ENCODE measurements at places on chromosomes 2 and 18. TPM values are rescaled to one million over a fixed set of nuclear protein-coding genes. Genes with fewer than 3 reads are reported as not detected.

DNA sequence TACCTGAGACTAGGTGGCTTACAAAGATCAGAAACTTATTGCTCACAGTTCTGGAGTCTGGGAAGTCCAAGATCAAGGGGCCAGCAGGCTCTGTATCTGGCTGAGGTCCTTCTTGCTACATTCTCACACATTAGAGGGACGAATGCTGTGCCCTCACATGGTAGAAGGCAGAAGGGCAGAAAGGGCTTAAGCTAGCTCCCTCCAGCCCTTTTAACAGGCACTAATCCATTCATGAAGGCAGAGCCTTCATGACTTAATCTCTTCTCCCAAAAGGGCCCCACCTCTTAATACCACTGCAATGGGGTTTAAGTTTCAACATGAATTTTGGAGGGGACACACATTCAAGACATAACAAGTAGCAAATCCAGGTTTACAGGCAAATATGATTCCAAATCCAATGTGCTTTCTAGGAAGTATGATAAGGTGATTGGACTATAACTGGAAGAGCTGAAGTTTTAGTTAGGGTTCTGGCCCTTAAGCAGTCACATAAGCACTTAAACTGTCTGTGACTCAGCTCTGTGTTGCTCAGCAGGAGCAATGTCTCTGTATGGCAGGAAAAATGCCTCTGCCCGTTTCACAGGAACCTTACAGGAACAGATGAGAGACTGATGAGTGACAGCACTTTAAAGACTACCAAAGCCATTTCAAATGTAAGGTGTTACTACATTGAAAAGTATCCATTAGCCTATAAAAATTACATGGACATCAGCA, 119.6 kb upstream of the PTPRM start:
- H3K36me3 ChIP-seq: no peaks in the 10 kb centered on the region
- no peak overlapping the region for H3K4me3 ChIP-seq
- no peak overlapping the region for H3K27ac ChIP-seq

- DNase-seq: peak; percentile 24
- H3K27ac ChIP-seq: no peak overlapping the region
- peaks cover 58% of the 10 kb centered on the region for H3K27me3 ChIP-seq
- H3K36me3 ChIP-seq: no peaks in the 10 kb centered on the region
- peaks cover 6% of the 10 kb centered on the region for H3K4me1 ChIP-seq
Measured at GRCh38 chr2:164840458-164840929, 1.1 kb downstream of the COBLL1 start.

DNA sequence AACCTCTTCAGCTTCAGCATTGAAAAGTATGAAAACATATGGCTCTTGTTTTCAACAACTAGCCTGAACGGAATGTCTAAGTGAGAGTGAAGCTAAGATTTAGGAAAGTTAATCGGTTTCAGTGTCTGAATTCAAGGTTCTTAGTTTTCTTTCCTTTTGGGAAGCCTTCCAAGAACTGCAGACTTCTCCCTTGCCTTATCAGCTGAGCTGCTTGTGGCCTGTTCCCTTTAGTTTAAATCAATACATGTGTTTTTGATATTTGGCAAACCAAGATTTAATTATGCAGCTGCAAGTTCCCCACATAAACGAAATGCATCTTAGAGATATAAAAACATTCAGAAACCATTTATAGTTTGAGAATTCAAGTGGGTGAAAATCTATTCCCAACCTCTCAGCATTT, 274.3 kb upstream of the NRP2 start:
- no peaks in the 10 kb centered on the region for H3K36me3 ChIP-seq
- H3K27me3 ChIP-seq: no peaks in the 10 kb centered on the region
- no peaks in the 10 kb centered on the region for H3K4me1 ChIP-seq
- H3K4me3 ChIP-seq: no peak overlapping the region
- no peak overlapping the region for H3K27ac ChIP-seq

DNA sequence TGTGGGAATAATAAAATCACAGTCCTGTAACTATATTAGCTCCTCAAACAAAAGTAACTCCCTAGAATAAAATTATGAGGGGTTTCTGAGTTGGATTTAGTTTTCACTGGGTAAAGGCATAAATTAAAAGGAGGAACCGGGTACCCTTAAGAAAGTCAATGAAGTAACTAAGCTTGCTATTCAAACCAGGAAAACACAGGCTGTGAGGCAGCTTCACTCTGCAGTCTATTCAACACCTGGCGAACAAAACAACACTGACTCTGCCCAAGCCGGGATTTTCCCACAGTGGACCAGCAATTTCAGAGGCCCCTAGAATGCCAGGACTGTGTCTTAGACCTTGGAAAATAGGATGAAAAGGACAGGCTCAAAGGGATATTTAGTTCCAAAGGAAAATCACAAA, 24.6 kb upstream of the CREB1 start:
- no peak for DNase-seq
- H3K4me3 ChIP-seq: peak overlapping the region; percentile 2
- peaks cover 57% of the 10 kb centered on the region for H3K4me1 ChIP-seq
- no peaks in the 10 kb centered on the region for H3K27me3 ChIP-seq

- peaks cover 4% of the 10 kb centered on the region for H3K27me3 ChIP-seq
- no peak overlapping the region for H3K4me3 ChIP-seq
- H3K4me1 ChIP-seq: no peaks in the 10 kb centered on the region
- no peak overlapping the region for H3K27ac ChIP-seq
- DNase-seq: no peak
Measured at GRCh38 chr2:217363470-217363869, 503.6 kb upstream of the TNP1 start.

GRCh38 chr18:51603111-51603510, 405.6 kb upstream of the MEX3C start:
- no peak overlapping the region for H3K4me3 ChIP-seq
- H3K36me3 ChIP-seq: no peaks in the 10 kb centered on the region
- no peak overlapping the region for H3K27ac ChIP-seq

- H3K27ac ChIP-seq: no peak overlapping the region
- H3K27me3 ChIP-seq: peaks cover 72% of the 10 kb centered on the region
Measured at GRCh38 chr2:198315791-198316630, 511.6 kb downstream of the PLCL1 start.

- no peak overlapping the region for H3K27ac ChIP-seq
- no peaks in the 10 kb centered on the region for H3K36me3 ChIP-seq
- H3K4me3 ChIP-seq: no peak overlapping the region
- H3K4me1 ChIP-seq: no peaks in the 10 kb centered on the region
- H3K27me3 ChIP-seq: peaks cover 4% of the 10 kb centered on the region
Measured at GRCh38 chr2:62435720-62436119, 70.3 kb downstream of the TMEM17 start.

DNA sequence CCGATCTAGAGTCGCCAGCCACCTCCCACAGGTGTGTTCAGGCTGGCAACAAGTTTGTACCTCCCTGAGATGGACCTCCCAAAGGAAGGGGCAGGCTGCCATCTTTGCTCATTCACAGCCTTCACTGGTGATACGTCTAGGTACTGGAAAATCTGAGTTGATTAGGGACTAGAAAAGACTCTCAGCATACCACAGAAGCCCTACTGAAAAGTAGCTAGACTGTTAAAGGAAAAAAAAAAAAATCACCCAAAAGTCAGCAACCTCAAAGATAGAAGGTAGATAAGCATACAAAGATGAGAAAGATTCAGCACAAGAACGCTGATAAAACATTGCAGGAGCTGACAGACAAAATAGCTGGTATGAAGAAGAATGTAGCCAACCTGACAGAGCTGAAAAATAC, 128.6 kb upstream of the WDR75 start:
- DNase-seq: no peak
- H3K27me3 ChIP-seq: no peaks in the 10 kb centered on the region
- no peak overlapping the region for H3K4me3 ChIP-seq
- H3K27ac ChIP-seq: peak overlapping the region; percentile 14
- peaks cover 16% of the 10 kb centered on the region for H3K36me3 ChIP-seq

GRCh38 chr18:1976484-1976883, 594.8 kb downstream of the METTL4 start:
- no peaks in the 10 kb centered on the region for H3K4me1 ChIP-seq
- no peak overlapping the region for H3K4me3 ChIP-seq
- no peak for DNase-seq
- H3K27ac ChIP-seq: no peak overlapping the region

DNA sequence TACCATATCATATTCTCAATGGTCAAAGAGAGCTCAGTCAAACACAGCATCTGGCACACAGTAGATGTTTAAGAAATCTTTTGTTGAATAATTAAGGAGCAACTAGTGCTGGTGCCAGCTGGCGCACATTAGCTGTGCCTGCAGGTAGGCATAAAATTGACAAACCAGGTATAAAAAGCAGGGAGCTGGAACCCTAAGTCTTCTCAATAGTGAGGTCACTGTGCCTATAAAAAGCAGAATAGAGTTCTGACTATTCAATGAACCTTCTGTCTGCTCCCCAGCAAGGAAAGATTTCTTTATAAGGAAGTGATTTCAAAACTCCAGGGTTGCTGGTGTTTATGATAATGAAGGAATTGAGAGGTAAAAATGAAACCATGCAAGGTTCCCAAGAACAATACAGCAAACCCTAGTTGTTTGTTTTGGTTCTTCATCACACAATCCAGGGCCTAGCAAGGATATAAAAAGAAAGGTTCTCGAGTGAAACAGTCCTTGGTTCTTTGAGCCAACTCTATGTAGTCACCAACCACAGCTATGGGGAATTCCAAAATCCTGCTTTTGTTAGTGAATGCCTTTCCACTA, 76.1 kb downstream of the THADA start:
- peaks cover 5% of the 10 kb centered on the region for H3K4me1 ChIP-seq
- H3K27ac ChIP-seq: no peak overlapping the region
- DNase-seq: no peak
- H3K4me3 ChIP-seq: no peak overlapping the region
- no peaks in the 10 kb centered on the region for H3K27me3 ChIP-seq

- H3K4me1 ChIP-seq: peaks cover 20% of the 10 kb centered on the region
- H3K36me3 ChIP-seq: no peaks in the 10 kb centered on the region
- H3K4me3 ChIP-seq: peak overlapping the region; percentile 92
- no peaks in the 10 kb centered on the region for H3K27me3 ChIP-seq
- H3K27ac ChIP-seq: peak overlapping the region; percentile 88
- DNase-seq: no peak
Measured at GRCh38 chr2:202237787-202238233, 587 bp downstream of the SUMO1 start.

DNA sequence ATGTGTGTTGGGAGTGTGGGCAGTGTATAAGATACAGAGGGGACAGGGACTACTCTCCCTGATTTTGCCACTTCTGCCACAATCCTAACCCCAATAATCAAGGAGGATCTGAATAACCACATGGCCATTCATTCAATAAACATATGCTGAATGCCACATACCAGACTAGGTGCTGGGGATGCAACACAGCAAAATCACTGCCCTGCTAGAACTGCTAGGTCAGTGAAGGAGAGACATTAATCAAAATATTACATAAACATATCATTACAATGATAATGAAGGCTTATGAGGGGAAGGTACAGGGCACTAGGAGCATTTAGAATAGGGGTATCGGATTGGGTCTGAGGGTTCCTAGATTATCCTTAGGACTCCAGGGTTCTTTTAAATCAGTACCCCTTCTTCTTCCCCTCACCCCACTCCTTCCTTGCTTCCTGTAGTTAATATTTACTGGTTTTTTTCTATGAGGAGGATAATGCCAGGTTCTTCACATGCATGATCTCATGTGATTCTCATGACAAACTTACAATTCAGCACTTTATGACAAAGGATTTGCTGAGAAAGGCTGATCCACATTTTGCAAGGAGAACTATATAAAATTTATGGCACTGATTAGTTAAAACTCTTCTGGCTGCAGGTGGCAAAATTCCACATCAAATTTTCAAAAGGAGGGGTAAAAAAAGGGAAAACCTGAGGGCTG, 56.4 kb upstream of the PCBP1 start:
- peaks cover 9% of the 10 kb centered on the region for H3K36me3 ChIP-seq
- no peak for DNase-seq
- H3K27me3 ChIP-seq: no peaks in the 10 kb centered on the region
- peaks cover 18% of the 10 kb centered on the region for H3K4me1 ChIP-seq

- no peak for DNase-seq
- H3K27me3 ChIP-seq: no peaks in the 10 kb centered on the region
- no peak overlapping the region for H3K27ac ChIP-seq
Measured at GRCh38 chr2:180705122-180705521, 275.3 kb upstream of the UBE2E3 start.

GRCh38 chr2:70975237-70975636, 3.2 kb upstream of the ANKRD53 start:
- no peak for DNase-seq
- peaks cover 16% of the 10 kb centered on the region for H3K27me3 ChIP-seq
- H3K36me3 ChIP-seq: no peaks in the 10 kb centered on the region
- H3K4me1 ChIP-seq: peaks cover 11% of the 10 kb centered on the region
- no peak overlapping the region for H3K4me3 ChIP-seq
- no peak overlapping the region for H3K27ac ChIP-seq

- no peaks in the 10 kb centered on the region for H3K4me1 ChIP-seq
- no peak overlapping the region for H3K27ac ChIP-seq
- H3K27me3 ChIP-seq: no peaks in the 10 kb centered on the region
- no peak for DNase-seq
Measured at GRCh38 chr18:4391859-4392258, 63.2 kb downstream of the DLGAP1 start.

GRCh38 chr2:199257261-199258224, 200.2 kb downstream of the SATB2 start:
- no peak for DNase-seq
- H3K4me3 ChIP-seq: no peak overlapping the region

- H3K36me3 ChIP-seq: peaks cover 2% of the 10 kb centered on the region
- peaks cover 33% of the 10 kb centered on the region for H3K4me1 ChIP-seq
- no peaks in the 10 kb centered on the region for H3K27me3 ChIP-seq
- peak overlapping the region; percentile 76 for H3K4me3 ChIP-seq
- H3K27ac ChIP-seq: peak overlapping the region; percentile 27
Measured at GRCh38 chr2:24491542-24492420, 727 bp downstream of the NCOA1 start.

GRCh38 chr18:74551936-74552555, 17.7 kb downstream of the CNDP1 start:
- H3K27me3 ChIP-seq: peaks cover 5% of the 10 kb centered on the region
- H3K4me1 ChIP-seq: peaks cover 3% of the 10 kb centered on the region
- no peak overlapping the region for H3K4me3 ChIP-seq
- H3K36me3 ChIP-seq: peaks cover 8% of the 10 kb centered on the region

DNA sequence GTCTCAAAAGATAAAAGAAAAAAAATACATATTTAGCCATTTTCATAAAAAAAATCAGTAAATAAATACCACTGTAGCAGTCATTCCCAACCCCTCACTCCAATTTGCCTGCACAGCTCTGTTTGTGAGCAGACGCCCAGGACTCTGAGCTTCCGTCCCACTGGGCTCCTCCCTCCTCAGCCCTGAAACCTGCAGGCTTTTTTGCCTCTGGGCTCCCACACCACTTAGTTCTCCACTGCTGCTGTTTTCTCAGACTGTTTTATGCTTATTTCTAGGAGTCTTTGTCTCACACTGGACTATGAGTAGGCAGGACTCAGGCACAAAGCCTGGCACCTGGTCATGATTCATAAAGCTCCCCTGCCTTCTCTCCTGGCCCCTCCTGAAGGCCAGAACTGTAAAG, 6.1 kb upstream of the CXCR1 start:
- H3K4me1 ChIP-seq: no peaks in the 10 kb centered on the region
- no peak overlapping the region for H3K4me3 ChIP-seq
- no peak overlapping the region for H3K27ac ChIP-seq
- no peak for DNase-seq

Gene FAM228A
- total RNA-seq: not detected

Gene EVA1A
- not detected for total RNA-seq

Gene RTP5
- 0.60 TPM for total RNA-seq

Gene CXCR2
- 0.28 TPM for total RNA-seq

Gene SPDYA
- total RNA-seq: 1.9 TPM

Gene RETREG2
- total RNA-seq: 129 TPM

Gene CLEC4F
- not detected for total RNA-seq

Gene CFC1
- not detected for total RNA-seq

Gene RABL2A
- total RNA-seq: 23.9 TPM

Gene CASP10
- total RNA-seq: 45.2 TPM

Gene TPGS2
- 115 TPM for total RNA-seq
